CD4-positive, alpha-beta T cell treated with Interferon alpha-2 for 1 hour (primary cell): ENCODE measurements at places on chromosomes 4 and X.

GRCh38 chr4:95465010-95465409, 83.8 kb downstream of the UNC5C start:
- DNase-seq = no peak

DNA sequence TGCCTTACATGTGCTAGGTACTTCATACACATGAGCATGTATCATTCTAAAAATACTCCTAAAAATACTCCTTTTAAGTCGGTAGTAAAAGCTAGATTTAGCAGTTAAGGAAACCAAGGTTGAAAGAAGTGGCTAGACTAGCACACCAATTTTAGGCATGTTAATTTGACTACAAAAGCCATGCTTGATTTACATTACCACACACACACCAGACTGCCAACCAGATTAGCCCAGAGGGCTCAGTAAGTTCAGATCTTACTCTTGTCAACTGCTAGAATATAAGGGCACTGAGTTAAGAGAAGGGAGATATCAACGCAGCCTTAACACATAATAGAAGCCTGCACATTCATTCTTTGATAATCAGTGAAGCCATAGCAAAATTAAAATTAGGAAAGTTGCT, 117.9 kb downstream of the MID1IP1 start:
- no peak for DNase-seq

DNA sequence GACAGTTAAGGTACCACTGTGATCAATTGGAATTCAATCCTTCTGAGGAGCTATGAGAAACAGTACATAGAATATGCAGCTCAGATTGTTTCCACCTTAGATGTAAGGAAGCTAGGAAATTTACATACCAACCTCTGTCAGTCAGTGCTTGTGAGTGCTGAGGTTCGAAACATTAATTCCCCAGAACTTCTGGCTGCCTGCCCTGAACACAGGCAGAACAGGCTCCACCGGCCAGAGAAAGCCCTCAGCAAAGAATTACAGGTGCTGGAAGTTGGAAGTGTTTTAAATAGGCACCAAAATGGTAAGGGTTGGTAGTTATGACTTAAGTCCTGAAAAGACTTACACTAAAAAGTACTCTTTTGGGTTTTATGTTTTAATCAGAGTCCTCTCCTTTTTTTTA, 651.8 kb downstream of the C4orf33 start:
- DNase-seq = no peak

DNA sequence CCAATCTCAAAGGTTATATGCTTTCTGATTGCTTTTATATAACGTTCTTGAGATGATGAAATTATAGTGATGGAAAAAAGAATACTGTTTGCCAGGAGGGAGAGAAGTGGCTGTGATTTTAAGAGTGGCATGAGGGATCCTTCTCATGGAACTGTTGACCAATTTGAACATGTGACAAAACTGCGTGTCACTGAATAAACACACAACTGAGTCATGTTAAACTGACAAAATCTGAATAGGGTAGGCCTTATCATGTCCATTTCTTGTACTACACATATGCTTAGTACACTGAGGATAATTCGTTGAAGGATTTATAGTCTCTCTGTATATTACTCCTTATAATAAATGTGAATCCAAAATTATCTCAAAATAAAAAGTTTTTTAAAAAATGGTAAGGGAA, 22.2 kb upstream of the HSPA4L start:
- no peak for DNase-seq

DNA sequence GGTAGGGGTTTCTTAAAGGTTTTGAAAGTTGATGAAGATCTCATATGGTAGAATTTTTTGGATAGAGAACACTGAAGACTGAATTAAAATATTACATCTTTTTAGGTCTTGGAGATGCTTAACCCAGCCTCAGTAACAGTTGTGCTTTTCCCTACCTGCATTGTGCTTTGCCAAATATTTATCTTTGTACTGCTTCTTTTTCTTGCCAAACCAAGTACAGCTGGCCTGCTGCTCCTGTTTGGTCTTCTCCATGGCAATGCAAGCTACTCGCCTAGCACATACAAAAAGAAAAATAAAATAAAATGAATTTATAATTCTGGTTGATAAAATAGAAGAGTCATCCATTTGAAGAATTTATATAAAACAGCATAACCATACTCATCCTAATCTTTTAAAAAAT, 95.4 kb downstream of the NYX start:
- DNase-seq = no peak

DNA sequence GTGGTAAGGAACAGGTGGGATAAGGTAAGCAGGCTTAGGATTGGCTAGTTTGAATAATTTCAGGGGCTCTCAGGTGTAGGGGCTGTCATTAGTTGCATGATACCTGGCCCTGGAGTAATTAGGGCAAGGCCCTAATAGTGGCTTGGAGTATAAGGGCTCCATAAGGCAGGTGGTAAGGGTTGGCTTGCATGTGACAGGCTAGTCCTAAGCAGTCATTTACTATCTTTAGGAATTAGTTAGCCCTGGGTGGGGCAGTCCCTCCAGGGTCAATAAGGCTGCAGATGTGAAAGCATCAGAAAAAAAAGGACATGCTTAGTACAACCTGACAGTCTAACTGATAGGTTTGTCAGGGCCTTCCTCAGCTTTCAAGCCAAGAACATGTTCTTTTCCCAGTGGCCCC, 7.8 kb upstream of the TMPRSS11D start:
- no peak for DNase-seq

- DNase-seq = no peak
Measured at GRCh38 chrX:52576946-52577345, 60.1 kb upstream of the XAGE1B start.
